ENCODE measurements at places on chromosomes 7 and 10. TPM values are rescaled to one million over a fixed set of nuclear protein-coding genes. Genes with fewer than 3 reads are reported as not detected.

GLRX3 gene
- 135 TPM for total RNA-seq

TSPAN12 gene
- total RNA-seq: 1.2 TPM

EPO gene
- total RNA-seq: not detected

IQUB gene
- total RNA-seq: 0.50 TPM

METTL27 gene
- 51.5 TPM for total RNA-seq

PRR15 gene
- total RNA-seq: 0.22 TPM

PDE6C gene
- not detected for total RNA-seq

NCF1 gene
- not detected for total RNA-seq

EBLN1 gene
- total RNA-seq: not detected
